ENCODE measurements at places on chromosomes 13 and 19.

GRCh38 chr19:40279120-40279551 lies 6.0 kb downstream of the AKT2 start:
- DNase-seq, result no peak

DNA sequence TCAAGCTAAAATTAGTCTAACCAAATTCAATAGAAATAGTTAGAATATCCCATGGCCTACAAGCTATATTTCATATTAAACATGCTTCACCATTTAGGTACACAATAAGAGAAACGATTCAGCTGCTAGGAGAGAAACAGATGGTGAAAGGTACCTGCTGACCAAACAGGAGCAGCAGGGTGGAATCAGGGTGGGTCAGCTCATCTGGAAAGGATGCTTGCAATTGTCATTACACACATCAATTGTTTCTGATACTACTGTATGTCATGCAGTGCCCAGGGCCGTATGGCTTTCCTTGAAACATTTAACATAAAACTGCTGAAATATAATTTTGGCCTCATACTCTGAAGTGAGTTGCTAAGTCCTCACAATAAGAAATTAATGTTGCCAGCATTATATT lies 776.0 kb downstream of the DACH1 start:
- DNase-seq, result no peak

- DNase-seq, result no peak
Observed at GRCh38 chr19:1154731-1155351, 19.2 kb downstream of the SBNO2 start.

- DNase-seq, result no peak
Observed at GRCh38 chr19:8456064-8456463, 11.3 kb downstream of the HNRNPM start.

GRCh38 chr19:41767115-41767514 lies 11.8 kb downstream of the CEACAM6 start:
- DNase-seq, result no peak

DNA sequence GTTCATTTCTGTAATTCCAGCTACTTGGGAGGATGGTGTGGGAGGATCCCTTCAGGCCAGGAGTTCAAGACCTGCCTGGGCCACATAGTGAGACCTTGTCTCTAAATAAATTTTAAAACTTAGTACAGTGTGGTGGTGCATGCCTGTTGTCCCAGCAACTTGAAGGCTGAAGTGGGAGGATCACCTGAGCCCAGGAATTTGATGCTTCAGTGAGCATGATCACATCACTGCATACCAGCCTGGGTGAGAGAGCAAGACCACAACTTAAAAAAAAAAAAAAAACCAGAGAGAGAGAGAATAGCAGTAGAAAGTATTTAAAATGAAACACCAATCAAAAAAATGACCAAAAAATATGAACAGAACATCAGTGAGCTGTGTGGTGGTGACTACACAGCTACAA lies 7.1 kb upstream of the ZNF823 start:
- DNase-seq, result no peak

DNA sequence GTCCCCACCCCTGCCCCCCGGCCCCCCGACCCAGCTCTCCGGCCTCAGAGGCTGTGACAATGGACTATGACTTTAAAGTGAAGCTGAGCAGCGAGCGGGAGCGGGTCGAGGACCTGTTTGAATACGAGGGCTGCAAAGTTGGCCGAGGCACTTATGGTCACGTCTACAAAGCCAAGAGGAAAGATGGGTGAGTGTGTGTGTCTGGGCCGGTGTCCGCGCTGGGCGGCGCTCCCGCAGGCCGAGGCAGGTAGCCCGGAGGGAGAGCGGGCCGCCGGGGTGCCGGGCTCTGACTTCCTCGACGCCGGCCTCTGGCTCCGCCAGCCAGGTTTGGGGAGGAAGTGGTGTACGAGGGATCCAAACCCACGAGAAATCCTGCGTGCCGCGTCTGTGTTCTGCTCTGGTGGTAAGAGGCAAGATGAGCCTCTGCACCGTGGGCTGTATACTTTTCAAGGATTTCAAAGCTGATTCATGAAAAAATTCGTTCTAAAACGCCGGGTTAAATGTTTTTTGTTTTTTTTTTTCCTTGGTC lies 718 bp downstream of the CDK8 start:
- DNase-seq, result no peak

GRCh38 chr13:23629566-23630272 lies 59.5 kb downstream of the TNFRSF19 start:
- no peak for DNase-seq

DNA sequence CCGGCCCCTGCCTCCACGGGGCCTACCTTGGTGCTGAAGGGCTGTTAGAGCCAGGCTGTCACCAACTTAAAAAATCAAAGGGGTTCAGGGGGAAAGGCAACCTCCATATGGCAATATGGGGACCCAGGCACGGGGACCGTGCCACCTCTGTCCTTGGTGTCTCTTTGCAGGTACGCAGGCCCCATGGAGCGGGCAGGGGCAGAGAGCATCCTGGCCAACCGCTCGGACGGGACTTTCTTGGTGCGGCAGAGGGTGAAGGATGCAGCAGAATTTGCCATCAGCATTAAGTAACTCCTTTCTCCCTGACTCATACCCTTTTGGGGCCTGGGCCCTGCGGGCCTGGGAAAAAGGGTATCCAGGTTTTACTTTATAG lies 39.6 kb upstream of the ADGRE1 start:
- DNase-seq, result no peak

DNA sequence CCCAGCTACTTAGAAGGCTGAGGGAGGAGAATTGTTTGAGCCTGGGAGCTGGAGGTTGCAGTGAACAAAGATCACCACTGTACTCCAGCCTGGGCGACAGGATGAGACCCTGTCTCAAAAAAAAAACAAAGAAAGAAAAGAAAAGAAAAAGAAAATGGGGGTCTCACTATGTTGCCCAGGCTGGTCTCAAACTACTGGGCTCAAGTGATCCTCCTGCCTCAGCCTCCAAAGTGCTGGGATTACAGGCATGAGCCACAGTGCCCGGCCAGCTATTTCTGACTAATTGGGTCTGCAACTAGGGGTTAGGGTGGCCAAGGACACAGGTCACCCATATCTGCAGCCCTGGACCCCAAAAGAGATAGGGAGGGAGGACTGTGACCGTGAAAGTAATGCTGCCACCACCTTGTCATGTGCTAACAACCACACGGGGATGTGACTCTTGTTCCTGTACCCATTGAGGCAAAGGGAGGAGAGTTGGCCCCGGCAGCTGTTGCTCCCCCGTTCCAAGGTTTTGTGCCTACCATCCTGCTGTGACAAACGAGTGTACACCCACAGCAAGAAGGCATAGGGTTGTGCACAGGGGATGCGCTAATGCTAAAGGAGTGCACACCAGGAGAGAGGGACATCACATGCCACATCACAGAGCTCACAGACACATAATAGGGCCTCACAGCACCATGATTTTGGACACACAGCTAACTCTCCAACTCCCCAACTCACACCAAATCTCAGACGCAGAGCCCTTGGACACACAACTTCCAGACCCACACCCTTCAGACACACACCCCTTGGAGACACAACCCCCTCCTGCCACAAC lies 619 bp downstream of the MEF2B start:
- DNase-seq, result no peak

GRCh38 chr13:26618726-26619125 lies 61.2 kb downstream of the WASF3 start:
- DNase-seq, result no peak

DNA sequence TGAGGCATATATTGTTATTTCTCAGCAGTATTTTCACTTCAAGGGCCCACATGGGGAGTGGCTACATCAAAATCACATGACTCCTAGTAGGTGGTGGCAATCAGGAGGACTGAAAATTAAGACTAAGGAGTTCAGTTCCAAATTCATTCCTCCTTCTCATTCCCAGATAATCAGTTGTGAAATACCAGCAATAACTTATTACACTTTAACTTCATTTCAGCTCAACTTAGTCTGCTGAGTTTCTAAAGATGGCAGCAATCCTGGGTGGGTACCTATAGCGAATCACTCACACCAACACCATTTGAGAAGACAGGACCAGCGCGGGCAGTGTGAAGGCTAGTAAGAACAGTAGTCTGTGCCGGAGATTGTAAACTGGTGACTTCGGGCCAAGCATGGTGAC lies 63.9 kb upstream of the SLC10A2 start:
- no peak for DNase-seq

GRCh38 chr13:25922376-25922775 lies 129.4 kb downstream of the SHISA2 start:
- no peak for DNase-seq

DNA sequence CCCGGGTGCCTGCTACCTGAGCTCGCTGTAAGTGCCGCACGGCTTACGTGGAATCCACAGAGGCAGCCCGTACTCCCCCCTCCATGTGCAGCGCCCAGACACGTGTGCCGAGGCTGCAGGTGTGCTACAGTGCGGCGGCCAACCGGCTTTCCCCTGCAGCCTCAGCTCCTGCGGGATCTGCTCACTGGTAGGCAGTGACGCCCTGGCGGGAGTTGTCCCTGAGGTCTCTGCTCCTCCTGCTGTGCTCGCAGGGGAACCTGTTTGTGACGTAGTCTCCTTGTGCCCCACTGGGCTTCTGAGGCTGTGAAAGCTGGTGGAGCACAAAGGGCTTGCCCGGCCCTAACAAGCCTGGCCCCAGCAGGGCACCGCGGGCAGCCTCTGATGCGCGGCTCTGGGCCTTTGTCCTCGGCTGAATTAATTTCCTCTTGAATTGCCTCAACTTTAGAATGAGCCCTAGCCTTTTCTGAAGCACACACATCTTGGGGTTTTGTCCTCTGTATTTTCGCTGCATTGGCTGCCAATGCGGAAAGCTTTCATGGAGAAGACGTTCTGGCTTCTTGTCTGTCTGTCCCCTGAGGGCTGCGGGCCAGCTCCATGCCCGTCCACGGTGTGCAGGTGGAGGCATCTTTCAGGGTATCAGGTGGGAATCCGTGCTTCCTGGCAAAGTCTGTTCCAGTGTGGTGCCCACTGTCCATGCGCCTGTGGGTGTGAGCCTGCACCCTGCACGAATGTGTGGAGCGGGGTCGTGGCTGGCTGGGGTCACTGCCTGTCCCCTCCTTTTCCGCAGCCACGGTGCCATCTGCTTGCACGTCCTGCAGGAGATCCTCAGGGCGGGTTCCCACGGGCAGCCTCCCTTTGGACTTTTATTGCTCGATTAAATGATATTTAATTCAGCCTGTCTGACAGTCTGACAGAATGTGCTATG lies 77.3 kb upstream of the MCF2L start:
- DNase-seq, result no peak

DNA sequence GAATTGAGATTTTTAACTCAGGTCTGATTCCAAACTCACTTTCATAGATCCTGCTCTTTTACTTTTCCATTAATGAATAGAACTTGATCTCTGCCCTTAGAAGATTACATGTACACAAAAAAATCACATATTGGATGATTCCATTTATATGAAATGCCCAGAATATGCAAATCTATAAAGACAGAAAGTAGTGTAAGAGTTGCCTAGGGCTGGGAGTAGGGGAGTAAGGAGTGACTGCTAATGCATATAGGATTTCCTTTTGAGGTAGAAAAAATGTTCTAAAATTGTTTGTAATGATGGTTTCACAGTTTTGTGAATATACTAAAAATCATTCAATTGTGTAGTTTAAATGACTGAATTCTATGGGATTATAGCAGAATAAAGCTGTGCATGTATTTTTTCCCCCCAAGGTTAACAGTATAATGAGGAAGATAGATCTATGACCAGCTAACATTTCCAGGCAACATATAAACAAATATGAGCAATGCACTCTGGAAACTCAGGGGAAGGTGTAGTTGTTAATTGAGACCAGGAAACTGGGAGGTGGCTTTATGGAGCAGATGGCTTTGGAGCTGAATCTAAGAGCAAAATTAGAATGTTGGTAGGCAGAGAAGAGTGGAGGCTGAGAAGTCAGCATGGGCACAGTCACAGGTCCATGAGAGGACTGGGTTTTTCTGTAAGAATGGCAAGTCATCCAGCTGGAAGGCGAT lies 41.4 kb downstream of the LACC1 start:
- no peak for DNase-seq

DNA sequence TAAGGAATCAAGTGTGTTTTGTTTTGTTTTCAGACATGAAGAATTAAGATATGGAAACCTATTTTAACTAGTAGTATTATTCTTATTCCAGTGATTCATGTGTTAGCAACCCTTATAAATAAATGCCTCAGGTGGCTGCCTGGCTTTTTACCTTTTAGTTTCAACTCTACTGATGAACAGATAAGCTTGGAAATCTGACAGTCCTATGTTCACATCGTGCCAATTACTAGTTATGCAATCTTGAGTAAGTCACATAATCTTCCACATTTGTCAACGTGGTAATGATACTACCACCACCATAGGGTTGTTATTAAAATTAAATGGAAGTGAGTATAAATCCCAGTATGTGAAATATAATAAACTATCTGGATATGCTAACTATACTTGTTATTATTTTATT lies 64.3 kb downstream of the TBC1D4 start:
- DNase-seq, result no peak

DNA sequence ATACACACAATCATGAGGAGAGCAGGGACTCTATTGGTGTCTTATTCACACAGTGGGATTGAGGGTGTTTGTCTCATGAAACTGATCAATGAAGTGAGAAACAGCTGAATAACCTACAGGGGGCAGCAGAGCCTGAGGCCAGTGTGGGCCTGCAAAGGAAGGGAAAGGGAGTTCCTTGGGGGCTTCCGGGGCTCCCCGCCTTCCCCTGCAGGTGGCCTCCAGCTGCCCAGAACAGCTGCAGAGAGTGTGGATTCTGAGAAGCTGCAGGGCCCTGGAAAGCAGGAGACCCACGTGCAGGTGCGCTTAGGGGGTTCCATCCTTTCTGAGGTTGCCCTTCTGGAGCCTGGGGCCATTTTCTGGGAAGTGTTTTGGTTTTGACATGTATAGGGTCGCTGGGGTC lies 20.1 kb downstream of the ZNF763 start:
- DNase-seq, result no peak

DNA sequence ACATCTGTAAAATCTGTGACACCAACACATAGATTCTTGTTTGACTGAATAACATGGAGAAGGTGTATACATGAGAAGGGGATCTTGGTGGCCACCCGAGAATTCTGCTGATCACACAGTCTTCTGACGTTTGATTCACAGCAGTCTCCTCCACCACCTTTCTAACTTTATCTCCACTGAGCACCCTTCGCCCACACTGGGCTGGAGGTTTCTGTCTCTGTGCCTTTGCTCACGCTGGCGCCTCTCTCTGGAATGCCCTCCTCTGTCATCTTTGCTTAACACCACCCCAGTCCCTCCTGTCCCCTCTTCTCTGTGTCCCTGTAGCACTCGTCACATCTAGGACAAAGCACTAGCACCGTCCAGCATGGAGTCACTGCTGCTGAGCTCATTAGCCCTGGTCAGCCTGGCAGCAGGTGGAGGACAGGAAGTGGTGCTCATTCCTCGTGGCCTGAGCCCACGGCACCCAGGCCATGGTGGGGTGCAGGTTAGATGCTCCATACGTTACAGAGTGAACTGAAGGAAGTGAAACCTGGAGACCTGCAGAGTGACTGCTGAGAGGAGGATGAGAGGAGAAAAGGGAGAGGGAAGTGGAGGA lies 384.6 kb downstream of the UQCRFS1 start:
- no peak for DNase-seq

DNA sequence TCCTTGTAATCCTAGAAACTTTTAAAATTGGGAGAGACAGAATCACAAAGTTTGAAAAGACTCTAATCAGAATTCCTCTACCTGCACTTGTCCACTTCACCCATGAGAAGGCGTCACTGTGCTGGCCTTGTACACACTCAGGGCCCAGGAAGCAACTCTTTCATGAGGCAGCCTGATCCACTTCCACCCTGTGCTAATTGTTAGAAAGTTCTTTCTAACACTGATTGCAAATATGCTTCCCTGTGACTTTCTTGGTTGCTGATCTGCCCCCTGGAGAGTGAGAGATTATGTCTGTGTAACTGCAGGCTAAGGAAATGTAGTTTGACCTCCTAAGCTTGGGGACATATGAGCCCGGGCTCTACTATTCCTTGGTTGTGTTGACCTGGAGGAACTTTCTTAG lies 494.6 kb downstream of the MYO16 start:
- DNase-seq, result no peak
